Fibroblast of mammary gland (primary cell): ENCODE measurements at places on chromosomes 1 and 21.

GRCh38 chr1:156103521-156103947 is 11.0 kb upstream of the LMNA start:
- peak; percentile 80 for DNase-seq

DNA sequence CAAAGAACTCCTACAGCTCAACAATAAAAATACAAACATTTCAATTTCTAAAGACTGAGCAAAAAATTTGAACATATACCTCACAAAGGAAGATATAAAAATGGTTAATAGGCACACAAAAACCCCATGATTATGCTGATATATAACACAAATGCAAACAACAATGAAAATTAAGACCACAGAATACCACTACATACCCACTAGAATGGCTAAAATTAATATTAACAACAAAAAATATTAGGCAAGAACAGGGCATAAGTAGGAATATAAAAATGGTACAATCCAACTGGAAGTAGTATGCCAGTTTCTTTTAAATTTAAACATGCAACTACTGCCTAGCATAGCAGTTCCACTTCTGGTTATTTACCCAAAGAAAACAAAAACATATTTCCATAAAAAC is 77.3 kb downstream of the CDC42BPA start:
- no peak for DNase-seq

DNA sequence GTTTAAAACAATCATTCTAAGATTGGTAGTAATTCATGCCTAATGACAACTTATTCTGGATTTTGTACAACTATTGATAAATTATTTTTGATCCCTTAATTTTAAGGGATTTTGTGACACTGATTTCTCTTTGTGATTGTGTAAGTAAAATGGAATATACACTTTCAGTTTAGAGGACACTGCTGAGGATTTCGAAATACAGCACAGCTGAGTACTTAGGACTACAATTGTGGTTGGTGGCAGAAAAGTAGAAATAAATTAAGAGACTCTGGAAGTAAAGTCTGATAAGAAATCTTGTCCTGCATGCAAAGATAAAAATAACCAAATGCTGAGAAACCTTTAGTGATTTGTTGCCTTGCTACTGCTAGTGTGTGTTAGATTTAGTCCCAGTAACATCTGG is 40.0 kb downstream of the TYW3 start:
- DNase-seq: peak; percentile 11

GRCh38 chr1:25473653-25474225 is 43.0 kb downstream of the MACO1 start:
- no peak for DNase-seq

- DNase-seq: no peak
Measured at GRCh38 chr1:163981500-163982030, 577.4 kb upstream of the PBX1 start.

- DNase-seq: no peak
Measured at GRCh38 chr1:91527266-91527765, 26.7 kb downstream of the CDC7 start.

DNA sequence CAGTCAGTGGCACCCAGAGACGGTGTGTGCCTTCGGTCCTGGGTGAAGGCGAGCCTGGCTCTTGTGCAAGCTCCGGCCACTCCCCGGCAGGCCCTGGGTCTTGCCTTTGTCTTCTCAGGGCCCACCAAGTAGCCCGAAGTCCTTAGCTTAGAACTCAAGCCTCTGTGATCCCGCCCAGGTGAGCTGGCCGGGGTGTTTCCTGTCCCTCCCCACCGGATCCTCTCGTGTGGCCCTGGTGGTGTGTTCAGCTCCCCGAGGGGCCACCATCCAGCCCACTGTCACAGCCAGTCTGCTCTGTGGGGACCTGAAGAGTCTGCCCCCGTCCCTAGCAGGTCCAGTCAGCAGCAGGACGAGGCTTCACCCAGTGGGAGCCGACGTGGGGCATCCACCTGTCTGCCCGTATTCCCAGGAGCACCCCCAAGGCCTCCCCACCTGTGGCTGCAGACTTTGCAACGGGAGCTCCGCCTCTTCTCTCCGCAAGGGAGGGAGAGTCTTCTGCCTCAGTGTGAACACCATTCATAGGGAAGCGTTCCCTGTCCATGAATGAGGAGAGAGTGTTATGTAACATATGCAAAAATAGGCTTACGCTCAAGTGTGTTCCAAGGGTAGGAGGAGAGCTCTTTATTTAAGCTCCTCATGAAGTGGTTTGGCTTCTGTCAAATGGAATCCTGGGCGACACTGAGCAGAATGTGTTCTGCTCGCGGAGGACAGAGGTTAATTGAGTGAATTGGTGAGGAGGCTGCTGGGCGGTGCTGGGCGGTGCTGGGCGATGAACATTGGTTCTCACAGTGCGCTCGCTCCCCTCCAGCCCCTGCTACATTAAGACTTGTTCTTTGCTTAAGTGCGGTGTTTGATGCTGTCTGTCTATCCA is 108.9 kb downstream of the CRYAA start:
- no peak for DNase-seq

- DNase-seq: peak; percentile 90
Measured at GRCh38 chr1:169999331-169999741, 75.2 kb downstream of the KIFAP3 start.

- peak; percentile 70 for DNase-seq
Measured at GRCh38 chr1:247054992-247055415, 23.6 kb downstream of the ZNF670 start.

GRCh38 chr1:232327269-232327668 is 302.7 kb downstream of the SIPA1L2 start:
- DNase-seq: no peak

DNA sequence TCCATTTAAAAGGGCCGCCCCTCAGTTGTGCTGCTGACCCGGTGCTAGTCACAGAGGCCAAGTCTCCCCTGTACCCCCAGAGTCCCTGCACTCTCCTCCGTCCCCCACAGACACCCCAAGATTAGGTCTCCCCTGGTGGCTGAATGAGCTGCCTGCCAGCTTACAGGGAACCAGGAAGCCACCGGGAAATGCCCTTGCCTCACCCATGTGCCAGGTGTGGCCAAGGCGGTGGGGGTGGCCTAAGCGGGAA is 32.7 kb downstream of the HSPG2 start:
- no peak for DNase-seq

DNA sequence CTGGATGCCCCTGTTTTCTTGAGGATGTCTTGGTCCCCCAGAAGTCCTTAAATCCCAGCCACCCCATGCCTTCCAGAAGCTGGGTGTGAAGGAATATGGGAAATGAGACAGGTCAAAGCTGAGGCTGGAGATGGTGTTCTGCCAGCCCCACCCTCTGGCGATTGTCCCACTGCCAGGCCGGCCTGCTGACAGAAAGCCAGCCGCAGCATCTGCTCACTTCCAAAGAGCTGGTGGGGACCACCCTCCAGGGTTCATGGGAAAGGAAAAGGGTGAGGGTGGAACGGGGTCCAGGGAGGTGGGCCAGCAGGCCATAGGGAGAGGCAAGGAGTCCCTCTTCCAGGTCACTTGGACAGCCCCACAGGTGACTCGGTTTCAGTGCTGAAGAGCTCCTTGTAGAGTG is 1.9 kb upstream of the LINGO4 start:
- DNase-seq: no peak

DNA sequence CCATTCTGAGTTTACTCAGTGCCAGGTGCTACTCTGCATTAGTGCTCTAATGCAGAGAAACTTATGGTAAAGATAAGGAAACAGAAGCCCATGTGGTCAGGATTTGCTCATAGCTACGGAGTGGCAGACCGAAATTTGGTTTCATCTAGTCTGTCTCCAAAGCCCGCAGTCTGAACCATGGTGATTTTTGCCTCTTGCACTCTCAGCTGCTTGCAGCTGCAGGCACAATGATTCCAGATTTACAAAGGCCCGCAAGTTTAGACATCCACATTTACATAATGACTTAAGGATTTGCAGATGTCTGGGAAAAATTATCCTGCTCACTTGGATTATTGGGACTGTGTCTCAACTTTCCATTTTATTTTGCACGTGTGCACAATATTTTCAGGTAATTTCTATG is 161.3 kb upstream of the KCNJ6 start:
- no peak for DNase-seq

DNA sequence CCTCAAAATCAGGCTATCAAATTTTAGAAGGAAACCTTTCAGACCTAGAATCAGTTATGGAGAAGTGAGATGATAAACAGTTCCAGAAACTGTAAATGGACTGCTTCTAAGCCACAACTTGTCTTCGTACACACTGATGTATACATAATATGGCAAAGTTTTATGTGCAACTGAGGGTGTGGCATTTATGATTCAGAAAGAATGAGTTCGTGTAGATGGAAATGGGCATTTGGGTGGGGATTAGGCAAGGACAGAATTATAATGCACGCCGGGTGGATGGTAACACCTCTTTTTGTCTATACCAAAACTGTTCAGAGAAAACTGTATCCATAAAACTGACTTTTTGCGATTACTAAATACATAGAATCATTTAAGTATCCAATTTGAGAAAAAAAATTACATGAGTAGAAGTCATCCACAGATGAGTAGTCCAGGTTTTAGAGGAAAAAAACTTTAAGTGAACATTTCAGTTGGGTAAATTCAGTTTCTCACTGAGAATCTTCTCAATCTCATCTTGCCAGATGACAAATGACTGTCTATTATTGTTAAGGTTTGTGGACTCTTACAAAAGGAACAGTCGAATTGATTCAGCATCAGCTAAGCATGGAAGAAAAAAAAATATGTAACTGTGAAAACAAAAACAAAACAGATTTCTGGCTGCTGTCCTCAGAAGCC is 22.5 kb downstream of the ERRFI1 start:
- DNase-seq: peak; percentile 40

DNA sequence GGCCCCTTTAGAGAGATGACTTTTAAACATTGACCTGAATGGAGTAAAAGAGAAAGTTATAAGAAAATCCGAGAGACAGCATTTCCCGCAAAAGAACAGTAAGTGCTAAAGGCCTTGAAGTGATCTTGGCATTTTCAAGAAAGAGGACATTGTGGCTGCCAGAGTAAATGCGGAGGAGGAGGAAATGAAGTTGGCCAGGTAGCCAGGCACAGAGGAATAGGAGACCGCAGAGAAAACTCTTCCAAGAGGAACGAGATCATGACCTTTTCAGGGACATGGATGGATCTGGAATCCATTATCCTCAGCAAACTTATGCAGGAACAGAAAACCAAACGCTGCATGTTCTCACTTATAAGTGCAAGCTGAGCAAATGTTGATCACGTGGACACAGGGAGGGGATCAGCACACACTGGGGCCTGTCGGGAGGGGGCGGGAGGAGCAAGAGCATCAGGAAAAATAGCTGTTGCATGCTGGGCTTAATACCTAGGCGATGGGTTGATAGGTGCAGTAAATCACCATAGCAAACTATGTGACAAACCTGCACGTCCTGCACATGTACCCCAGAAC is 49.7 kb downstream of the EEIG2 start:
- peak; percentile 38 for DNase-seq
